ENCODE measurements at places on chromosomes 4 and X.

GRCh38 chr4:24265989-24266388 lies 318.4 kb downstream of the DHX15 start:
- no peak for DNase-seq

- no peak for DNase-seq
These were observed 13.6 kb upstream of the PDGFRA start for GRCh38 chr4:54215379-54216077.

- DNase-seq, result no peak
These were observed 355.2 kb downstream of the UNC5C start for GRCh38 chr4:95193391-95194224.

GRCh38 chrX:19789782-19790181 lies 97.6 kb downstream of the SH3KBP1 start:
- no peak for DNase-seq

DNA sequence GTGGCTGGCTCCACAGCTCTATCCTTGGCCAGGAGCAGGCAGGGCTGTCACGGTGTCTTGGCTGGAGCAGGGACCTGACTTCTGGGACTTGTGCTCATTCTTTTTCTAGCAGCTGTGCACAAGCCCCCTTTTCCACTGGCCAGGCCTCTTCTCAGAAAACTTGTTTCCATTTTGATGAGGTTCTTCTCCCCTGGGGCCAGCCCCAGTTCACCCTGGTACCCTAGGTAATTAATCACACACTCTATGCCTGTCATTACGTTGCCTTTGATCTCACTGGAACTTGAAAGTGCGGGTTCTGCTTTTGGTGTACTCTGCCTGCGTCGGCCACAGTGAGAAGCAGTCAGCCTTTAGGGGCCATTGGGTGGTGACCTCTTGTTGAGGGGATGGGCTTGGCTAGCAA lies 26.6 kb downstream of the DRD5 start:
- no peak for DNase-seq

DNA sequence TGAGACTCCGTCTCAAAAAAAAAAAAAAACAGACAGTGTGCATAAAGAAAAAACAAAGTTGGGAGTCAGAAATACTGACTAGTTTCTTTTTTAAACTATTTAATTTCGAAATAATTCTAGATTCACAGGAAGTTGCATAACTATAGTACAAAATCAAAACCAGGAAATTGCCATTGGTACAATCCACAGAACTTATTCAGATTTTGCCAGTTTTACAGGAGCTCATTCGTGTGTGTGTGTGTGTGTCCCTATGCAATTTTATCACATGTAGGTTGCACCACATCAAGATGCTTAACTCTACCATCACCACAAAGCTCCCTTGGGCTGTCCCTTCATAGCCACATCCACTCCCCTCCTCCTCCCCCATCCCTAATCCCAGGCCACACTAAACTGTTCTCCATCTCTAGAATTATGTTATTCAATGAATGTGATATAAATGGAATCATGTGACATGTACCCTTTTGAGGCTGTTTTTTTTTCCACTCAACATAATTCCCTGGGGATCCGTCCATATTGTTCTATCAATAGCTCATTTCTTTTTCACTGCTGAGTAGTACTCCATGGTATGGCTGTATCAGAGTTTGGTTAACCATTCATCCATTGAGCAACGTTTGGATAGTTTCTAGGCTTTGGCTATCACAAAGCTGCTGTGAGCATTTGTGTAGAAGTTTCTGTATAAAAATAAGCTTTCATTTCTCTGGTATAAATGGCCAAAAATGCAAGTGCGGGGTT lies 16.3 kb upstream of the DDX3X start:
- DNase-seq, result no peak

DNA sequence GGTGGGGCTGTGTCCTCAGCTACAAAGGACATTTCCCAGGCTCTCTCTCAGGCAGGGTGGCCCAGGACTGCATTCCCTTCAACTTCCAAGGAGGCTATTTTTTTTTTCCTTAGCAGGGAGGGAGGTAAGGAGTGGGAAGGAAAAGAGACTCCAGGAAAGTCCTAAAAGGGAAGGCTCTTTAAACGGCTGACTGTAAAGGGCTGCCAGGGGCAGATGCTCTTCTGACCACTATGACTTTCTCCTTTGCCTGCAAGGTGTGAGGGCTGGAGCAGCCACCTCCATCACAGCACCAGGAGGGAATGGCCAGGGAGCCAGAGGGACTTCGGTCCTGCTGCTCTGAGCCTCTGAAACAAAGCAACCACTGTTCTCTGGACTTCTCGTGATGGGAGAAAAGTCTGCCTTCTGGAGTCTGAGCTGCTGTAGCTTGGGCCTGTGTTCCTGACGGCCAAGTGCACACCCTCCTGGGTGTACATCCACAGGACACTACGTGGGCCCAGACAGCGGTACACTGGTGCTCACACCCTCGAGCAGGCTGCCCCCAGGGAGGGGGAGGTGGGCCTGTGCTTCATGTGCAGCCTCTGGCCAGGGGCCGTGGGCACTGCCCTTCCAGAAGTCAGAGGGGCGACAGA lies 17.9 kb downstream of the NAT8L start:
- no peak for DNase-seq

DNA sequence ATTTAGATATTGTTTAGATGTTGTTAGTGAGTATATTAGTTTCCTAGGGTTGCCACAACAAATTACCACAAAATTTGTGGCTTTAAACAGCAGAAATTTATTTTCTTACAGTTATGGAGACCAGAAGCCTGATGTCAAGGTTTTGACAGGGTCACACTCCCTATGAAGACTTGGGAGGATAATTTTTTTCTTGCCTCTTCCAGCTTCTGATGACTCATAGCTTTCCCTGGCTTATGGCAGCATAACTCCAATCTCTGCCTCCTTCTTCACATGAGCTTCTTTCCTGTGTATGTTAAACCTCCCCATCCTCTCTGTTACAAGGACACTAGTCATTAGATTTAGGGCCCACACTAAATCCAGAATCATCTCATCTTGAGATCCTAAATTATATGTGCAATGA lies 20.9 kb upstream of the RAB40A start:
- no peak for DNase-seq

- no peak for DNase-seq
These were observed 52.2 kb upstream of the ADGRG2 start for GRCh38 chrX:19174401-19175025.

DNA sequence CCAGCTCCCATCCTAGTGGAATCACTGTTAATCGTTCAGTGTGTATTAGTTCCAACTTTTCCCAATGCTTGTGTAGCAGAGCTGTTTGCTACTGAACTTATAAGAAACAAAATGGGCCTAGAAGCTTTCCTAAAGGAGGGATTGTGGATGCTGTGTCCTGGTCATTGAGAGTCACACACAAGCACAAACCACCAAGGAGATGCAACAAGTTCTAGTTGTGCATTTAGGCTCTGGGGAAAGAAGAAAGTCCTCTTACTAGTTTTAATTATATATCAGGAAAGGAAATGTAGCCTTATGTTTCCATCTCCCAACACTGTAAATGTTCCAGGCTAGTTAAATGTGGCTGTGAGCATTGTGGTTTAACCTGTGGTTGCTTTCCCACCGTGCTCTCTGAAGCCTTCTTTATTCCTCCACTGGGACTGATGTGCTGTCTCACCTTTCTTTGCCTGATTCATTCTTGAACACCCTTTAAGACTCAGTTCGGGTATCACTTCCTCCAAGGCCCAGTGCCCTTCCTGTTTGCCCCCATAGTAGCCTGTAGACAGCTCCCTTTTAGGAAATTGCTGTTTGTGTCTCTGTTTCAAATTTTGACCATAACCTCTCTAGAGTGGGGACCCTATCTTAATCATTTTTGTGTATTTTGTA lies 34.3 kb downstream of the ATP10D start:
- DNase-seq, result no peak

DNA sequence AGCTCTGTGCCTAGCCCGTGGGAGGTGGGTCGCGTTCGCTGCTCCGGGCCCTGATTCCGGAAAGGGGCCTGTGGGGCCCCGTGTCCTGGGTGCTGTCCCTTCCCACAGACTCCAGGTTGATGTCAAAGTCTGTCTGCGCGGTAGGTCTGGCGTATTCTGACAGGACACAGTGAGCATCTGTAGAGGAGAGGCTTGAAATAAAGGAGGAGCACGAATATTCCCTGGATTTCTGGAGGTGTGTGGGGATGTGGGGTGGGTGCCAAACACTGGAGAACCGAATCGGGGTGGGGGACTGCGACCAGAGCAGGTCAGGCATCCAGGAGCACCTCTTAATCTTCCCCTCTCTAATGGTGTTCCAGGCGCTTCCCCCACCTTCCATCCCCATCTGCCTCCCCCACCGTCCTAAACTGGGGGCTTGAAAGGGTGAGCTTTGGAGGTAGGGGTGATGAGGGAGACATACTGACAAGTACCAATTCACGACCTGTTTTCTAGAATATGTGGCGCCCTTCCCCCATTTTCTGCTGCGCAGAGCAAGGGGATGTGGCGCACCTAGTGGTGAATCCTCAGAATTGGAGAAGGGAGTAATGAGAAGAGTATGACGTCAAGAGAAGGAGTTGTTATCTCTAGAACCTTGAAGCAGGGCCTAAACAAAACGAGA lies 877 bp downstream of the GPRASP1 start:
- DNase-seq, result peak; percentile 12

GRCh38 chr4:86957215-86957614 lies 22.4 kb downstream of the AFF1 start:
- no peak for DNase-seq

DNA sequence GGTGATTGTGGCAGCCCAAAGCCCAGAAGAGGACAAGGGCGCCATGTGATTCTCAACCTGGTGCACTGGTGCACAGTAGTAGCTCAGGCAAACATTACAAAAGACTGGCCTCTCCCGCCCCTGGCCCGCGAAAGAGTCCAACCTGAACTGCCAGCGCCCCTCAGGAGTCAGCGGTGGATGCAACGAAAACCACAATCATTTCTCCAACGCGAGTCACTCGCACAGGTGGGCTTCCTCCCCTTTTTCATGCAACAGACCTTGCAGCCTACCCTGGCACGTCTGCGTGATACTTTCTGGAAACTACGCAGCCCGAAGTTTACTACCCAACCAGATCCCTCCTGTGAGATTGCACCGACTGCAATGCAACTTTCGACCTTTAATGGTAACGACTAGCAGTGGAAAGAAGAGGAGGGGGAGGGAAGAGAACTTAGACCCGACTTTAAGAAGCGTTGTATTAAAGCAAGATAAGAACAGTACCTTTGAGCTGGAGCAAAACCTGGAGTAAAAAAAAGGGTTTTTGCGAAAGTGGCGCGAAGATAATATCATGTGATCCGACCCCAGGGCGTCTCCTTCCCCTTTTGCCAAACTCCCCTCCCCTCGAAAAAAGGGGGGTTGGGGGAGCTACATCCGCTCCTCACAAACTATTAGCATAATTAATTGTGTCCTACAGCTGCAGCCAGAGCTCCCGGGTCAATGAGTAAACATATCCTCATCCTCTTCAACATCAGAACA lies 63.3 kb upstream of the CCDC160 start:
- DNase-seq, result no peak

GRCh38 chrX:149628280-149628679 lies 3.3 kb downstream of the TMEM185A start:
- DNase-seq, result no peak

Data from SJSA1 (cell line).